NCI-H1436 treated with DMSO at 0.1 percent for 48 hours (cell line): ENCODE measurements at places on chromosomes 7 and 10.

DNA sequence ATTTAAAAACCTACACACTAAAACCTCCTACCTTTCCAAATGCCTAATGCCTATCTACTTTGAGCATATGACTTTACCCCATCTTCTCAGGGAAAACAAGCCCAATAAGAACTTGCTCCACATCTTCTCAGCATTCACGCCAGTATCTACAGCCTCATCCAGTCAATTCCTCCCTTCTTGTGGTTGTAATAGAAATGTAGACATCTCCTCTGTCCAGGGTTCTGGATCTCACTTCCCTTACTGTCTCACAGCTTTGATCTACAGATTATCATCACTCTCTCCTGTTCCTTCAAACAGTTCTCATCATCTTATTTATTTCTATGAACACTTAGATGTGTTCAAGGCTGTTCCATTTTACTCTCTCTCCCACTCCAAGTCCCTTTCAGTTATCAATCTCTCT lies 70.4 kb upstream of the NOBOX start:
- DNase-seq = no peak

GRCh38 chr7:105297985-105298384 lies 90.7 kb downstream of the SRPK2 start:
- no peak for DNase-seq

- no peak for DNase-seq
Measured at GRCh38 chr7:151351027-151351426, 9.4 kb downstream of the NUB1 start.

DNA sequence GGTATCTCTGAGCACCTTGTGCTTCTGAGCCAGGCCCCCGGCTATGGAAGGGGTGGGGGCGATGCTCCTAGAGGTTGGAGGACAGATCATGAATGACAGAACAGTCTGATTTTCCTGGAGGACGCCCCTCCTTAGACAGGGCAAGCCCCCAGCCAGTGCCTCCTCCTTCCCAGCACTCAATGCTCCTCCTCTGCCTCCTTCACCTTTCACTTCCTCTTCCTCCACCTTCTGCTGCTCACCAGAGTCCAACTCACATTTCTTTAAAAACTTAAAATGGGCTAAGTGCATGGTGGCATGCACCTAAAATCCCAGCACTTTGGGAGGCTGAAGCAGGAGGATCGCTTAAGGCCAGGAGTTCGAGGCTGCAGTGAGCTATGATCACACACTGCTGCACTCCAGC lies 71.1 kb upstream of the CUX1 start:
- no peak for DNase-seq

GRCh38 chr10:119313644-119314043 lies 106.3 kb downstream of the GRK5 start:
- DNase-seq = no peak

- DNase-seq = peak; percentile 32
Measured at GRCh38 chr10:110305767-110306451, 1.2 kb upstream of the SMNDC1 start.

DNA sequence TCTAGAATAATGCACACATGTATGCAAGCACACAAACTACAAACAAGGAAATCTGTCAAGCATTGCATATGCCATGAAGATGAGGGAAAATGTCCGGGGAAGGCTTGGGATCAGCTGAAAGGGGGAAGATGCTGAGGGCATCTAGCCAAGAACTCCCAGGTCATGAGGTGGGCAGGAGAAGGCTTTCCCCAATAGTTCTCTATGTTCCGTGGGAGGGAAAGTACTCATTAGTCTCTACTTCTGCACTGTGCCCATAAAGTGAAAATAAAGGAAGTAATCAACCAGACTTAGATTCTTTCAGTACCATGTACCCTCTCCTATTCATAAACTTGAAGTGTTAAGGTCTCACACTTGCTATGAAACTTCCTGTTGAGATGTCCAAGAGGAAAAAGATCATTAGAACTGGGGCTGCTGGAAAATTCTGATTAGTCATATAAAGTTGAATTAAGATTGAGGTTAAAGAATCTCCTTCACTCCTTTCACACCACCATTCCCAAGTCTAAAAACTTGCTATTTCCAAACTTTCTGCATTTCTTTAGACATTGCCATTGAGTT lies 17.1 kb upstream of the LIPF start:
- no peak for DNase-seq

GRCh38 chr10:109913306-109913892 lies 9.9 kb downstream of the XPNPEP1 start:
- no peak for DNase-seq
